ENCODE measurements at places on chromosomes 7 and 10.

DNA sequence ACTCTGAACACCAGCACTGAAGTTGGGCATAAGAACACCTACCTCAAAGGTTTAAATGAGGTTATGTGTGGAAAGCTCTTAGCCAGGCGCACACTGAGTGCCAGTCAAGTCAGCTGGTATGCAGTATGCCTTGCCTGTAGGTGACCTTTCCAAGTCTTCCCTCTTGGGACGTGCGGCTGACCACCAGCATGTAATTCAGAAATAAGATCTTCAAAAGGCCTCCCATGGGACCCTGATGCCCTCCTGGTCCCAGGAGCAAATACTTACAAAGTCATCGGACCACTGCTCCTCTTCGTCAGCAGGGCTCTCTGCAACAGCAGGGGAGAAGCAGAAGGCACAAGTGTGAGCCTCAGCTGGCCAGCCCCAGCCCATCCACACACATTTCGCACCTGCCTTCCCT is 40.8 kb downstream of the BLNK start:
- no peak for DNase-seq

DNA sequence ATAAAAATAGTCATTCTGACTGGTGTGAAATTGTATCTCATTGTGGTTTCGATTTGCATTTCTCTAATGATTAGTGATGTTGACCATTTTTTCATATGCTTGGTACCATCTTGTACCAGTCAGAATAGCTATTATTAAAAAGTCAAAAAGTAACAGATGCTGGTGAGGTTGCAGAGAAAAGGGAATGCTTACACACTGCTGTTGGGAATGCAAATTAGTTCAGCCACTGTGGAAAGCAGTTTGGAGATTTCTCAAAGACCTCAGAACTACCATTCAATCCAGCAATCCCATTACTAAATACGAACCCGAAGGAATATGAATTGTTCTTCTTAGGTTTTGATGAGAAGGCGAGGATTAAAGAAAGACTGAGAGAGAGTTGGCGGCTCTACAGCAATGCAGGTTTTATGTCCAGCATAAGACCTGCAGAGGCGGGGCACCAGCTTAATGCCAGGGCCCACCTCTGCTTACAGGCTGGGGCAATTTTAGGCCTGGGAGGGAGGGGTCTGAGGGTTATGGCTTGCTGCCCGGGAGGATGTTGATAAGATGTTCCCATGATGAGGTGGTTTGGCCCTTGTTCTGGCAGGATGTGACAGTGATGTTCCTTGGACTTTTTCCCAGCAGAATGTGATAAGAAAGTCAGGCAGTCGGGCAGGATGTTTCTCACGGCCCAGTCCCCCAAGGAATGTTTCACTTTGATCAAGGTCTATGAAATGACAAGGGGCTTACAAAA is 74.4 kb downstream of the MEST start:
- no peak for DNase-seq

GRCh38 chr10:42974693-42975002 is 102.2 kb upstream of the RET start:
- no peak for DNase-seq

- peak; percentile 83 for DNase-seq
Measured at GRCh38 chr10:43407148-43407575, 1.8 kb downstream of the HNRNPF start.

- DNase-seq: peak; percentile 70
Measured at GRCh38 chr10:96339956-96340904, 18.6 kb downstream of the OPALIN start.

- no peak for DNase-seq
Measured at GRCh38 chr7:129553899-129554461, 51.6 kb downstream of the SMKR1 start.

GRCh38 chr7:55651057-55651456 is 78.8 kb upstream of the VOPP1 start:
- no peak for DNase-seq

DNA sequence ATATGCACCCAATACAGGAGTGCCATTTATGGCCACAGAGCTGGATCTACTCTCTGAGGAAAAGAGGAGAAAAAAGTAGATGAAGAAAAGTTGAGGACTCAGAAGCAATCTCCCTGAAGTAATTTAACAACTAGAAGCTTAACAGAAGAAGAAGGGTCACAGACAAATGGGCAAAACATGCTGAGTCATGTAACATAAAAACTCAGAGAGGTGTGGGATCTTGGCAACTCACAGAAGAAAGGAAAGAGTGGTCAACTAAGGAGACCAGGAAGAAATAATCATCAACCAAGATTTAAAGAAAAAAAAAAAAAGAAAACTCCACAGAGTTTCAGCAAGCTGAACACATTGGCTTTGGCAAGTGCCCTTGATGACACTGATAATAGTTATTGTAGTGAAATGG is 51.8 kb upstream of the BET1 start:
- DNase-seq: no peak

GRCh38 chr10:106508950-106509349 is 655.6 kb downstream of the SORCS1 start:
- no peak for DNase-seq

DNA sequence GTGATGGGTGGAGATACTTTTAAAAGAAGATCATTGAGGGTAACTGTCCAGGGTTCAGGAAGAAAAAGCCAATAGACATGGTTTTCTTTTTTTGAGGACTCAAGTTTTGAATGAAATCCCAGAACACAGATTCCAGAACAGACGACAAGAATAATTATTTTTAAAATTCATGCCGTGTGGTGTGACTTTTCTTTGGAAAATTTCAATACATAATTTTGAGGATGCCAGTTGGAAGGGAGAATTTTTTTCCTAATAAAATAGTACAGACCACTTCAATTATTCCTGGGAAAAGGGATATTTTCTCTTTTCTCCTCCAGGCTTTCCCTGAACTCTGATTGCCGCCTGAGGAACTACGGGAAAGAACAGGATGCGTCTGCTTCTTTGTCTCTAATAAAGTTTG is 951.4 kb downstream of the KCNMA1 start:
- DNase-seq: no peak

DNA sequence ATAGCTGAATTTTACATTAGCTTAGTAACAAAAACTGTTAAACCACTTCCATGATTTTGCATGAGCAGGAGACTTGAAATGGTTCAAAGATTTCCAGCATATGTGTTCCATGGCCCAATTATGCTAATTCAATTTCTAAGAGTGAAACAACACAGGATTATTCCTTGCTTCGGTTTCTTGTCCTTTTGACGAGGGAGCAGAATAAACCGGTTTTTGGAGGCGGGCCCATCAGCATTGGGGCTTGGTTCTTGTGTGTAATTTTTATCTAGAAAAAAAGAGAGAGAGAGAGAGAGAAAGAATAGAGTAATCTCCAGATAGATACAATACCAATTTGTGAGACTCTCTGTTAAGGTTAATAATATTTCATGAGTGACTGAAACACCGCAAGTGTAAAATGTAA is 159.5 kb upstream of the ETV1 start:
- DNase-seq: no peak

GRCh38 chr7:154781369-154782303 is 221.3 kb downstream of the PAXIP1 start:
- DNase-seq: no peak

DNA sequence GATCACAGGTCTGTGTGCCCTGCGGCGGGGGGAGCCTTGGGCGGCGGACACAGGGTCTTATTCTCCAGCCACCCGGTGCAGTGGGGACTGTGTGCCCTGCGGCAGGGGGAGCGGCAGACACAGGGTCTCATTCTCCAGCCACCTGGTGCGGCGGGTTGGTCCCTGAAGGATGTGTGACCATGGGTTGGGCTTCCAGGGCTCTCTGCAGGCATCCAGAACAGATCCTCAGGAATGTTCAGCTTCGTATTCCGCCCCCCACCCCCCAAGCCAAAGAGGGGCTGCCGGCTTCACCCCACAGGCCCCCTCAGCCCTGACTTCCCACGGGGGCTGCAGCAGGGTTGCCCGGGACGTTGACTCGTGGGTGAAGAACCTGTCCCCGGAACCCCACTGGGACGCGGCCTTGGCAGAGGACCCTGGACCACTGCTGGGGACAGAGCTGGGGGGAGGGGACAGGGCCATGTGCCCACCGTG is 154.5 kb upstream of the PPP2R2D start:
- DNase-seq: no peak

GRCh38 chr10:71694567-71694968 is 25.0 kb downstream of the C10orf105 start:
- DNase-seq: peak; percentile 91

DNA sequence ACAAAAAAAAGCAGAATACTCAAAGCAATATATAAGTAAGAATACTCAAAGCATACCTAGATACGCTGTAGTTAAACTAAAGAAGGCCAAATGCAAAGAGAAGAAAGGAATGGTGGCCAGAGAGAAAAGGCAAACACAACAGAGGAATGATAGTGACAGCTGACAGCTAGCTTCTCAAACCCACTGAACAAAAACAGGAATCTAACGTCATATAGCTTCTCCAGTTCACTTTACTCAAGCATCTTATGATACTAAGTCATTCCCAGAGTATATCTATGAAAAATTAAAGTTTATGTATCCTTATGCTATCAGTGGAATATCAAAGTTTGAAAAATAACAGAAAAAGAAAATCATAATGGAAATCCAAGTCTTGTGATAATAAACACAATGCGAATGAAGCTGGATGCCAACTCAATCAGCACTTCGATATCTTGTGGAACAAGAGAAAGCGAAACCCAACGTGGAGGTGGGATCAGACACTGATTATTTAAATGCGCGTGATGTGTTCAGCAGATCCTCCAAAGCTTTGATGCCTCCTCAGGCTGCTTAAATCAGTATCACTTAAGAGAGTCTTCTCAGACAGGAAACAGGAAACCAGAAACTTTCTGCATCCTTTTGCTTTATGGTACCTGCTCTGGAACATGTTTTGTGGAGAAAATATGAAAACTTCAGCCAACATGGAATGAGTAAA is 102.8 kb downstream of the PIP4K2A start:
- DNase-seq: no peak

GRCh38 chr10:6701289-6701688 is 121.2 kb upstream of the PRKCQ start:
- DNase-seq: no peak

GRCh38 chr7:103811997-103812396 is 177.5 kb downstream of the RELN start:
- DNase-seq: no peak

DNA sequence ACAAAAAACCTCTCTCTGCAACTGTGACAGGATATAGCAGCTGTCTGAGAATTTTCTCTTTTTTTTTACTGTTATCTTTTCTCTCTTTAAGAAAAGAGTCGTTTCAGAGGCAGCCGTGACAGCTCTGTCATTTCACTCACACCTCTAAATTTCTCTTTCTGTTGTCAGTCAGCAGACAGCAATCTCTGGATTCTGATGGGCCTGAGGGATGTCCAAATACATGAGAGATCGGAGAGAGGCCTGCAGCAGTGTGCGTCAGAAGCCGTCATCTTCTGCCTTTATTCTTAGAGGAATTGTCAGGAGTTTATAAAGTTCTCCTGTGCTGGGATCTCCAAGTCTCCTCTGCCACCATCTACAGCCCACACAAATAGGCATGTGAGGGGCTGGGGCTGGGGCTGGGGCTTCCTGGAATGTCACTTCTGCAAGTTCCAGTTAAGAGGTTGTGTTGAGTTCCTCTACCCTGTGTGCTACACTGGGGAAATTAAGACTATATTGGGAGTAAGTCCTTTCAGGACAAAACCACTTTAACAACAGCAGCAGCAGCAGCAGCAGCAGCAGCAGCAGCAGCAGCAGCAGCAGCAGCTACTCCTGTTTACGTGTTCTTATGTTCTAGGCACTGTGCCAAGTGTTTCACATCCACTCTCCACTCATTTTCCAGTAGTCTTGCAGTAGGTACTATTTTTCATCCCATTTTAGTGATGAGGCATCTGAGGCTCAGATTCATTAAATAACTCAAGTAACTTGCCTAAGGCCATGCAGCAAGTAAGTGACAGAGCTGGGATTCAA is 541.3 kb downstream of the LRMDA start:
- peak; percentile 4 for DNase-seq

DNA sequence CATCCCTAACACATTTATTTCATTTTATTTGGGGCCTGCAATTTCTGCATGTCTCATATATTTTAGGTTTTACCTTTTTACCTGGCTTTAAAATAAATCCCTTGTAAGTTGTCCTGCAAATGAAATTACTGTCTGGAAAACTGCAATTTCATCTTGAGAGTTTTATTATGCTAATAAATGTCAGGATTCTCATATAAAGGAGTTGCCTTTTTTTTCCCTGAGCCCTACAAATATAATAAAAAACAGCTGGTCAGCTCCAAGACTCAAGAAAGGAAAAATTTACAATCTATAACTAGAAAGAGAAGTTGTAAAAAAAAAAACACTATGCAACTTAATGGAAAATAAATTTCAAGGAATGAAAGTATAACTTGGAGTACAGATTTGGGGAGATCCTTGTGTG is 108.7 kb downstream of the SH2D4B start:
- DNase-seq: no peak

GRCh38 chr10:88080213-88080612 is 216.8 kb downstream of the PTEN start:
- DNase-seq: no peak

- DNase-seq: no peak
Measured at GRCh38 chr7:47266799-47267198, 315.1 kb downstream of the TNS3 start.

DNA sequence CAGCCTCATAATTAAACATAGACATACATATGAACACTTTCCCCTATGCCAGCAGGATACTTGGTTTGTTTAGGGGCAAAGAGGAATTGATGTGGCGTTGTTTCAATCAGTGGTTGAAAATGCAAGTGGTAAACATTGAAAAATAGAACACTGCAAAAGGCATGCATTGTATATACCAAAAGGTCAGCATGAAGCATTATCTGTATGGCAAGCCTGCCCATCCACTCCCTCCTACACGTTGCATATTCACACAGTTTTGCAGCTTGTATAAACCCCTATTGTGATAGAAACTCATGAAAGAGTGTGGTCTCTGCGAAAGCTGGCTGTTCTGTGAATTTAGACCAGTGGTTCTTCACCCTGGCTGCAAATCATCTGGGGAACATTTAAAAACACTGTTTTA is 17.1 kb downstream of the CAV1 start:
- DNase-seq: no peak

DNA sequence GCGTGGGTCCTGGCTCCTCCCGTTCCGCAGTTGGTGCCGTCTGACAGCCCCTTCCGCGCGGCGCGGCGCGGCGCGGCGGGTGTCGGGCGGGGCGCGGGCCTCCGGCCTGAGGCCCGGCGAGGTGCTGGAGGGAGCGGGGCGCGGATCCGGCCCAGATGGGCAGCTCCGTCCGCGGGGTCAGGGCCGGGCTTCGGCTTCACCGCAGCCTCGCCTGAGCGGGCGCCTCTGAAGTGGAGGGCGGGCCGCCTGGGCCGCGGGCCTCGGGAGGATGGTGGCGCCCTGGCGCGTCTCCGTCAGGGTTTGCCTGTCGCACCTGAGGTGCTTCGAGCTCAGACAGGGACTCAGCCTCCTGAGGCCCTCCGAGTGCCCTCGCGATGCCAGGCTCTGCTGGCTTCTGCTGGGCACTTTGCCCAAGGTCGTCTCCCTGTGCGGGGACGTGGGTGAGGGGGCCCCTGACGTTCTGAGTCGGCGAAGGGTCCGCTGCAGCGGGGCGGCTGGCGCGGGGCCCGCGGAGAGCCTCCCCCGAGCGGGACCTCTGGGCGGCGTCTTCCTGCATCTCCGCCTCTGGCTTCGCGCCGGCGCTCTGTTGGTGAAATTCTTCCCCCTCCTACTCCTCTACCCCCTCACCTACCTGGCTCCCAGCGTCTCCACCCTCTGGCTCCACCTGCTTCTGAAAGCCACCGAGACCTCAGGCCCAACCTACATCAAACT is 473 bp downstream of the ADCK2 start:
- DNase-seq: peak; percentile 55

Measured in suppressor macrophage (primary cell).